ENCODE measurements at places on chromosomes 2 and 18.

DNA sequence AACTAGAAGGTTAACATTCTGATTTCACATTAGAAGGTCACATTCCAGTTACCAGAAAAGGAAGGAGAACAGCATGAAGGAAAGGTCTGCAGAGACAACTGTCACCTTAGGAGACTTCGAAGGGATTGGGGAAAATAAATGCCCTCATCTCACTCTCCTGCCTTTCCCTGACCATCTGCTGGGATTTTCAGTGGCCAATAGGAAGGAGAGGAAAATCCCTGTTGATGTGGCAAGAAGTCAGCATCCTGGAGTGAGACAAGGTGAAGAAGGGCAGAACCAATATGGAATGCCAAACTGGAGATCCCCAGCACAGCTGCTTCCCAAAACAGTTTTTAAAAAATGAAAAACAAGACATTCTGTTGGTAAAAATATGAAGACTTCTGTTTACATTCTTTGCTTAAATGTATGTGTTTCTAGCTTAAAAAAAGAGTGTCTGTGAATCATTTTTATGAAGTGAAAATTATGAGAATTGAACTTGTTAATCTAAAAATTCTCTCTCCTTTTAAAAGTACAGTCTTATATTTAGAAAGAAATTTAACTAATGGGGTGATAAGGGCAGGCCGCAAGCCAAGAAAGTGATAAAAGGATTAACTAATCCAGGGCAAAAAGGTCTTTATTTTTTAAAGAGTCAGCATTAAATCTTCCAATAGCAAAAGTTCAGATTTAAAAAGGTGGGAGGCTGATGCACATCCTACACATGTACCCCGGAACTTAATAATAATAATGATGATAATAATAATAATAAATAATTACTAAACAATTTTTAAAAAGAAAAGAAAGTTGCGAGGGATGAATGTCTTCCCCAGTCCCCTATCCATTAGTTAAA, 160.6 kb upstream of the DOK6 start:
- no peak for DNase-seq

DNA sequence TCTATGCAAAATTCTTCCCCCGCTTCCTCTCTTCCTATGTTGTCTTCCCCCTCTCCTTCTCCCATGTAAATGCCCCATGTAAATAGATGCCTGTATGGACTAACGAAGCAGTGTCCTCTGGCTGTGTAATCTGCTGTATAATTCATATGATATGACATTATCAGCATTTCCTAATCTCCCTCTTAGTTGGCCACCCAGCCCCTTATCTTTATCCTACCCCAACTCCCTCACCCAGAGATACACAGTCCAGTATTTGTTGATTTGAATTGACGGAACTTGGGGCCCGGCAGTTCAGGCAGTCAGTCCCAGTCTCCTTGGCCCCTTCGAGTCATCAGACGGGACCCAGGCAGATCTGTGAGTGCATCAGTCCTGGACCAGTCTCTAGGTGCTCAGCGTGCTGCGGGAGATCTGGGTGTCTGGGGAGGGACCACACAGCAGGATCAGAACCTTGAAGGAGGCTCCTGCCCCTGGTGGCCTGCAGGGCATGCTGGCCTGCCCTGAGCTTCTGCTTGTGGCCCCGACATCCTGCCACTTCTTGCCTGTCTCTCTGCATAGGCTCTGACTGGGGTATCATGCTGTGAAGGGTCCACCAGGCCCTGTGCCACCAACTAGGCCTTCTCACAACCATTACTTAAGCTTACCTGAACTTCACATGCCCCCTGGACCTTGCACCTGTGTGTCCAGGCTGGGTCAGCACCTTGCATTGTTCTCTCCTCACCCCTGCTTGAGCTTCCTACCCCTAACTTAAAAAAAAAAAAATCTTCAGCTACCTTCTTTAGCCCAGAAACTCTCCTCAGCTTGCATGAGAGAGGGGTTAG, 88.1 kb upstream of the ATL2 start:
- no peak for DNase-seq

DNA sequence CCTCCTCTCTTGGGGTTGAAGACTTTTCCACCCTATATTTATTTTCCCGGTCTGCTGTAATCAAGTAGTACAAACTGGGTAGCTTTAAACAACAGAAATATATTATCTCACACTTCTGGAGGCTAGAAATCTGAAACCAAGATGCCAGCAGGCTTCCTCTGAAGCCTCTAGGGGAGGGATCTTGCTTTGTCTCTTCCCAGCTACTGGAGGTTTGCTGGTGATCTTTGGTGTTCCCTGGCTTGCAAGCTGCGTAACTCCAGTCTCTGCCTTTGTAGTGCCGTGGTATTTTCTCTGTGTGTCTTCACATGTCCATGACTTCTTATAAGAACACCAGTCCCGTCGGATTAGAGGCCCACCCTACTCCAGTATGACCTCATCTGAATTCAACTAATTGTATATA, 44.4 kb downstream of the MYO3B start:
- DNase-seq: no peak

DNA sequence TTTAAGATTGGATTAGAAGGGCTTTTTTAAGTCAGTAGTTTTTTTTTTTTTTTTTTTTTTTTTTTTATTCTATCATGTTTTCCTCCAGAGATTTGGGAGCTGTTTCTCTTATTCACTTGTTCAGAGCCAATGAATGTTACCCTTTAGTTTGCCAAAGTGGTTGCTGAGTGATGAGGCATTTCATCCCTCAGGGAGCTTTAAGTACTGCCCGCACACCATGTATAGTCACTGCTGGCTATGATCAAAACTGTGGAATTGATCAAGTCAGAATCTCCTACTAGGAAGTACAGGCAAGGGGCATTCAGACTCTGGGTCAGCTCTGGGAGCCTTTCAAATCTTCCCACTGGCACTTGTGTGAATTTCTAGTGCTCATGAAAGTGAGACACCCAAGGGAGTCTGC, 201.6 kb downstream of the IKZF2 start:
- DNase-seq: no peak

DNA sequence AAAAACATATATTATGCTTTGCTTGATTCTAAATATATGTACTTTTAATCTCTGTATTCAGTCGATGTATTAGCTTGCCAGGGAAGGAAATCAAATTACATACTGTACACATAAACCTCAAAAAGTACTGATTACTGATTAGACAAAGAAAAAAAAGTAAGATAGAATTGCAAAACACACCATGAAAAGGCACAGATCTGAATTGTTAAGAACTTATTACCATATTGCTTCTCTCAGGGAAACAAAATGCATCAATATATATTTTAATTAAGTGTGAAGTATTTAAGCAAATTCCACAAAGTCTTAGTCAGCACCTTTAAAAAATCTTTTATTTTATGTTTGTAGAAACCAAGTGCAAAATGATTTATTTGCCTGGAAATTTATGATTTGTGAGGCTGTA, 309.3 kb downstream of the RNF144A start:
- DNase-seq: no peak

DNA sequence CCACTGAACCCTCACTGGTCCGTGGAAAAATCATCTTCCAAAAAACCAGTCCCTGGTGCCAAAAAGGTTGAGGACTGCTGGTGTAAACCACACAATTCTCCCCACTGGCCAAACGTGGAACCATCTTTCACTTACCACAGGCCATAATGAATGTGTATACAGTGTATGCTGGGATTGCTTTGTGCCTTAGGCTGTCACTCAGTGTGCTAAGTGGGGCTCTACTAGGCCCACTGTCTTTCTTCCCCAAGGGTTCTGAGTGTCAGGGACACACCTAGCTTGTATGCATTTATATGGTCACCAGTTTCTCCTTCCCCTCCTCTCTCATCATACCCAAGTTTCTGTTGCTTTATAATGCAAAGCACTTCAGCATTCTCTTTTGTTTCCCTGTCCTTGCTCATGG, 27.2 kb downstream of the SCYGR8 start:
- no peak for DNase-seq

GRCh38 chr2:204604061-204604460, 58.8 kb downstream of the PARD3B start:
- DNase-seq: no peak

- no peak for DNase-seq
These were observed 94.6 kb upstream of the SMAD2 start for GRCh38 chr18:48024881-48025660.

DNA sequence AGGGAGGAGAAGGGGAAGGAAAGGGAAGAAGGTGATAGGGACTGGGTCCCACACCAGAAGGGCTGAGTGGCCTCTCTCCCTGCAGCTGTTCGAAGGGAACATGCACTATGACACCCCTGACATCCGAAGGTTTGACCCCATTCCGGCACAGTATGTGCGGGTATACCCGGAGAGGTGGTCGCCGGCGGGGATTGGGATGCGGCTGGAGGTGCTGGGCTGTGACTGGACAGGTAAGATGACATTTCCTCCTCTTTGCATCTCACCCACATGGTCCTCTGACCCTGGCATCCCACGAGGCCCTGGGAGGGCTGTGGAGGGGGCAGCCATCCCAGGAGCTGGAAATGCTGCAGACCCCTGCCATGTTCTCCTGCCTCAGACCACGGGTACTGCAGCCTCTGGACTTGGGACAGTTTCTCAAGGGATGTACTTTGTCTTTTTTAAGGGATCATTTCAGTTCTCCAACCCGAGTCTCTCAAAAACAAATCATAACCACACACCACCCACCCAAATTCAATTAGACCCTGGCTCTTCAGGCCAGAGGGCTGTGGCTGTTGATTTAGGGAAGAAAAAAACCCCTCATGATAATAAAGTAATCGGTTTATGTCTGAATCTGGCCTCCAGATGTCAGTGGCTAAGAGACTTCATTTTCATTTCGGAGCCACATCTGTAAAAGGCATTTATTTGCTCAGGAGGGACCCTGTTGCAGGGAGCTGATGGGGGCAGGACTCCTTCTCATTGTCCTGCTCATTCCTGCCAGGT, 63.5 kb downstream of the NRP2 start:
- no peak for DNase-seq

DNA sequence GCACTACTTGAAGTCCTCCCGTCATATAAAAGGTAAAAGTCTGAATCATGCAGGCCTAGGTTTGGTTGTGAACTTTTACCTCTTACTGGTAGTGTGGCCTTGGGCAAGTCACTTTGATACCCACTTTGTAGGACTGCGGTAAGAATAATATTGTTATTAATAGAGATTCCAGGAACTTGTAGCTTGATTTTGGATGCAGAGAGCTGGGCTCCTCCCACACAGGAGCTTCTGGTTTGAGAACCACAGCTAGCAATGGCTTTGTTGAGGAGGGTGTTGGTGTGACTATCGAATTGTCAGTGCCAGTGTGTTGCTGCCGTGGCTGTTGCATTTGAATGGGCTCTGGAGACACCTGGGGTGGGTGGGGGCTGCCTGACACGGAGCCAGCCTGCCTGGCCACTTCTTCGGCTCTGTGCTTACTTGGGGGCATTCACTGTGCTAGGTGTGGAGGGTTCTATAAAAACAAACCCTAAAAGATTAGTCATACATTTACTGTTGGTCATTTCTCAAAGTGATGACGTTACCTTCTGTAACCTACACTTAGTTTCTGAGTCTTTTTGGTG, 38.5 kb downstream of the ASAP2 start:
- no peak for DNase-seq

DNA sequence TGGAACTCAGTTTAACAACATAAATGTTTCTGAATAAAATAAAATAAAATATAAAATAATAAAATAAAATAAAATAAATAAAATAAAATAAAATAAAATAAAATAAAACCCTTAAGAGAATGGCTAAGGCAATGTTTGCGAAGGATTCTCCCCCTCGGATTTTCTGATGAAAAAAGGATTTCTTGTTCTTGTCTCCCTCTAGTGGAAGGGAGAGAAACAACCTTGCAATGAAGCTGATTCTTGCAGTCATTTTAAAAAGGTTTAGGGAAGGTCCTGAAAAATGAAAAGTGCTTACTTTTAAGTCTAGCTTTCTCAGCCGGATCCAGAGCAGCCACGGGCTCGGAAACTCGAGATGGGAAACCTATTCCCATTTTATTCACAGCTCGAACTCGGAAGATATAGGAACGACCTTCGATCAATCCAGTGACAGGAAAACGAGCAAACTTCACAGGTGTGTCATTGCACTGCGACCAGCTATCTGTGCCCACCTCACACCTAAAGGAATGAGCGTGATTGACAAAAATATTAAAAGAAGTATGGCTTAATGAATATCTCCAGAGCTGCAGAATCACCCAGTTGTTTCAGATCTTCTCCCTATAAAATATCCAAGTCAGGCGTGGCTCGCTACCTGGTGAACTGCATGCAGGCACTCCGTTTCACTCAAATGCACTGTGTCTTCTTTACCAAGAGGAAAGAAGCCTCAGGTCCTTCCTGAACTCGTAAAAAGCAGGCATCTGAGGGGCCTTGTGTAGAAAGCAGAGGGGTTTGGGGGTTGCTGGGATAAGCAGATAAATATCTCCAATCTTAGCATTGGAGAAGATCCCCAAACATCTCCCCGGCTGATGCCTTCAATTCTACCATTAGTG, 68.1 kb downstream of the MYOM1 start:
- DNase-seq: no peak

GRCh38 chr18:25298853-25299274, 53.1 kb downstream of the ZNF521 start:
- no peak for DNase-seq

- no peak for DNase-seq
These were observed 60.3 kb upstream of the AGPS start for GRCh38 chr2:177332026-177332991.

DNA sequence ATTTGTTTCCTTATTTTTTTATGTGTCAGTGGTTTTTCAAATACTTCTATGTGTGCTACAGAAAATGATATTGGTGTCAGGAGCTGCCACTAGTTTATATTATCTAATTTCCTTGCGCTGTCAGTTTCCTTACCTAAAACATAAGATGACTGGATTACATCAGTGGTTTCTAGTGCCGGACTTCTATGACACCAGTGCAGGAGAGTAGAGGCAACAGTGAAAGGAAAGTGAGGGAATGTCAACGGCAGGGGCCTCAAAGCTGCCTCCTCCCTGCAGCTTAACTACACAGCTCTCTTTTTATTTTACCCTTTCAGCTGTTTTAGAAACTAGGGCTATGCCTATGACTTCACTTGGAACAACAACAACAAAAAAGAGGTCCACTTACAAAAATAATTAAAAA, 6.5 kb downstream of the ERBB4 start:
- DNase-seq: no peak

DNA sequence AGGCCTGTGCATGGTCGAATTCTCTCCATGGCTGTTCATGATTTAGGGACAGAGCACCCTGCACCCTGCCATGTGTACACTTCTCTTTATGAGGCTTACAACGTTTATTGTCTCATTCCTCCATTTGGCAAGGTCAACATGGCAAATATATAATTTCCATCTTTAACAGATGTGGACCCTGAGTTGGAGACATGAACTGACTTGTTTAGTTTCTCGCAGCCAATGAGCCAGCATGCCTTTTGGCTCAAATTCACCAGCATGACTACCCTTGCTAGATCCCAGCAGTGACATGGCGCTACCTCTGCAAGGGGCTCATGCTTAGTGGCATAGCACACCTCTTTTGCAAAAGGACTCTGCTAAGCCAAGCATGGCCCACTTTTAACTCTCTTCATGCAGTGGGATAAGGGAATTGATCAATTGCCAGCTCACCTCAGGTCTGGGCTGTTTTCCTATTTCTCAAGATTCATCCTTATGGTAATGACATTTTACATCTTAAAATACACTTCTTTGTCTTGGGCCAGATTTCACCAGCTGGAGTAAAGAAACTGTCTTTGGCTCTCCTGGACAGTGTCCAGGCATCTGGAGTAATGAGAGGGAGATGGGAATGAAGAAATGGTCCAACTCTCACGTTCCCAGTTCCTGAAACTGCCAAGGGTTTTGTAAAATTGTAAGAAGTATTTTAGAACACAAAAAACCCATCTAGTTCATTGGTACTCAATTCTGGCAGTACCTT, 159.5 kb downstream of the SETBP1 start:
- no peak for DNase-seq

- DNase-seq: no peak
These were observed 76.2 kb downstream of the PSMG2 start for GRCh38 chr18:12779043-12779442.

- DNase-seq: no peak
These were observed 1549.7 kb upstream of the ACVR2A start for GRCh38 chr2:146295080-146295670.
